ENCODE measurements at places on chromosomes 12 and 14.

- DNase-seq: no peak
Measured at GRCh38 chr12:122423258-122424165, 1.0 kb upstream of the CLIP1 start.

DNA sequence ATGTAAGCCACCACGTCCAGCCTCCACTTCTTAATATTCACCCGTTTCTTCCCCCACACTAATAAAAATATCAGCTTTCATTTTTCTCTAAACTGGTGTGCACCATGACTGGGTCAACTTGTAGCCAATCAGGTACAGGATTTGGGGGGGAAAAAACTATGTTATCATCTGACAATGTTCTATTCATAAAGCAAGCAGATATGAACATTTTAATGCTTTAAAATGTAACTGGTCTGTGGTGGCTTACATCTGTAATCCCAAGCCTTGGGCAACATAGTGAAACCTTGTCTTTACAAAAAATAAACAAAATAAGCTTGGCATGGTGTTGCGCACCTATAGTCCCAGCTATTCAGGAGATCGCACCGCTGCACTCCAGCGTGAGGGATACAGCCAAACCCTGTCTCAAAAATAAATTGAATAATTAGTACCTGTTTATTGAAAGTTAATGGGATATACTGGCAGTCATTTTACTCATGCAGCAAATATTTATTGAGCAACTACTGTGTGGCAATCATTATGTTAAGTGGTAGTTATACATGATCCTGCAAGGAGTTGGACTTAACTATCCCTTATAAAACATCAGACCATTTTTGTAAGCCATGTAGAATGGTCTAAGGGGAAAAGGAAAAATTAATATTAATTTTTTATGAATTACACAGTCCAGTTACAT lies 15.3 kb upstream of the ITPR2 start:
- DNase-seq: no peak

DNA sequence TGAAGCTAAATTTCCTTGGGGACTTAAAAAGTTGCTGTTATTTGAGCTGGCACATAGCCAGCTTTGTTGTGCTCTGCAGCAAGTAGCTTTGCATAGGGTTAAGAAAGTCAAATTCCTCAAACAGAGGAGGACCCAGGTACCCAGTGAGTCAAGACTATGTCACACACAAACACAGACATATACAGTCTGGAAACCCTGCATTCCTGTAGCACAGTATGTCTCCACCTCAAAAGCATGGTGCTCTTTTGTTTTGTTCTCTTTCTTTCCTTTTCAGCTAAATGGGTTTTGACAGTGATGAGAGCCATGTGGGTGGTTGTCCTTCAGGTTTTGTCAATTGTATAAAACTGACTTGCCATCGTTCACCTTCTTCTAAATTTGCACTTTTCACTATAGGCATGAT lies 179.6 kb upstream of the DIO2 start:
- DNase-seq: no peak

DNA sequence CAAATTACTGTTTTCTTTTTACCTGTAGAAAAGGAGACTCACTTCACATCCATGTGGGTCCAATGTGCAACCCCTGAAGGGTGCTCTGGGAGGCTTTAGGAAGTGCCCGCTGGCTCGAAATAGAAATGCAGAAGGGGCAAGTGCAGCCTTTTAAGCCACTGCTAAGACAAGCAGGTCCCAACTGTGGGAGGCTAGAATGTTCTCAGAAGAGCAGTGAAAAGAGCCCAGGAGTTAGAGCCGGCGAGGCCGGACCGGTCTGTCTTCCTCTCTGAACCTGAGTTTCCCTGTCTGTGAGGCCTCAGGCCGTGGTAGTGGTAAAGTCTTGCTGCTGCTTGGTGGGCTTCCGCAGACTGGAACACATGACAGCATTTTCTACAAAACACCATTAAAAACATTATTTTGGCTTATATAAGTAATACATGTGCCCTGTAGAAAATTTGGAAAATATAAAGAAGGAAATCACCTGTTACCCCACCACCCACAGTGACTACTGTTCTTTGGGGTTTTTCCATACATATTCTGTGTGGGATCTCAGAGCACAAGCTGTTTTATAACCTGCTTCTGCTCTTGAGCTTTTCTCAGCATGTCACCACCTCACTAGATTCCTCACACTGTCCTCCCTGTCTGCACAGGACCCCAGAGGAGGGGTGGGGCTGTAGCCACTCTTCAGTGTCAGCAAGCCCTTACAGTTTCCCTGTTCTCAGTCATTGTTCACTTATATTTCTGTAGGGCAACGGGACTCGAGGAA lies 6.0 kb downstream of the CKB start:
- DNase-seq: no peak

- no peak for DNase-seq
Measured at GRCh38 chr12:91414636-91415035, 232.0 kb upstream of the DCN start.

DNA sequence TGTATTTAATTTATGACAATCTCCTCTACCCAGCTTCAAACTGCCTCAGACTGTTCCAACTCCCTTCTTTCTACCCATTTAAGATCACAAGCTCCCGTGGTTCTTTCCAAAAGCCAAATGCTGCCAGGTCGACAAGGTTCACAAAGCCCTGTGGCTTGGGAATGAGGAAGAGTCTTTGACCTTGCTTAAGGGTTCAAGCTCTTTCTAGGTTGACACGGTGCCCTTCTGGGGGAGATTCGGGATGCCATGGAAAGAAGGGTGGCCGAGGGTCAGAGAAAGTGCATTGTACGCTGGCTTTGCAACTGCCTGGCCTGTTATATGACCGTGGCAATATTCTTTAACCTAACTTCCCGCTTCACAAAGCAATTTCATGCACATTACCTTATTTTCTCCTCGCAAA lies 239.3 kb downstream of the ANO2 start:
- no peak for DNase-seq

DNA sequence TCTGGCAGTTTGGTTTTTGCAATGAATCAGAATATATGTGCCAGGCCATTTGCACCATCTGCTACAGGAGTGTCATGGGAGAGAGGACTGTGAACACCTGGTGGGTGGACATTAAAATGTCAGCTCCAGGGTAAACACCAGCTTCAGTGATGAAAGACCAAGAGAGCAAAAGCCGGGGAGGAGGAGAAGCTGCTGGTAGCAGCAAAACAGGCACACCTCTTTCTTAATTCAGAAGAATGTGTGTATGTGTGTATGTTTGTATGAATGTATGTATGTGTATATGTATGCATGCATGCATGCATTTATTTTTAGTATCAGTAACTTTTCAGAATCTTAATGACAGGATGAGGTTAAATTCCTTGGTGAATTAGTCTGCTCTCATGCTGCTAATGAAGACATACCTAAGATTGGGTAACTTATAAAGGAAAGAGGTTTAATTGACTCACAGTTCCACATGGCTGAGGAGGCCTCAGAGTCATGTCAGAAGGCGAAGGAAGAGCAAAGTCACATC lies 357.4 kb upstream of the PRICKLE1 start:
- no peak for DNase-seq

DNA sequence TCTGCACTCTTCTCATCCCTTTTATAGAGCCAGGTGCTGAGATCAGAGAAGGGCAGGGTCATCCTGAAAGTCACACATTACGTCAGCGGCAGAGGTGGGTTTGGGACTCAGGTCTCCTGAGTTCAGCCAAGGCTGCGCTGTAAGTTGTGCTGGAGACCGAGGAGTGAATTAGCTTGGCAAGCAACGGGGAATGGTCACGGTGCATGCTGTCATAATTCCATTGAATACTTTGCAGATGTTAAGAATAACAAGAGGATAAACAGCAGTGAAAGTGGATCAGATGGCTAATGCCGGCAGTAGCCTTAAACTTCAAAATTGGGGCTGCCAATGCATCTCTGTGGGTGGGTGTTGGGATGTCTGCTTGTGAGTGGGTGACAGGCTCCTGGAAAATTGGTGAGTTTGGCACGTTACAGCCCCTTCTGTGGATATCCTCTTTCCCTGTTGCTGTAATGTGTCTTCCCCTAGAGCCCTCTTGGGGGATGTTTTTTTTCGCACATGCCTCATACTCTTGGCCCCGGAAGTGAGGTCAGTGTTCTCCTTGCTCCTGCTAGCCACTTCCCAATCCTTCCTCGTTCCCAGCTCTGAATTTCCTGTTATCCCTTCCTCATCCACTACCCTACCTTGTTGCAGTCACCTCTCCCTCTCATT lies 287.1 kb upstream of the SRRM4 start:
- DNase-seq: no peak

DNA sequence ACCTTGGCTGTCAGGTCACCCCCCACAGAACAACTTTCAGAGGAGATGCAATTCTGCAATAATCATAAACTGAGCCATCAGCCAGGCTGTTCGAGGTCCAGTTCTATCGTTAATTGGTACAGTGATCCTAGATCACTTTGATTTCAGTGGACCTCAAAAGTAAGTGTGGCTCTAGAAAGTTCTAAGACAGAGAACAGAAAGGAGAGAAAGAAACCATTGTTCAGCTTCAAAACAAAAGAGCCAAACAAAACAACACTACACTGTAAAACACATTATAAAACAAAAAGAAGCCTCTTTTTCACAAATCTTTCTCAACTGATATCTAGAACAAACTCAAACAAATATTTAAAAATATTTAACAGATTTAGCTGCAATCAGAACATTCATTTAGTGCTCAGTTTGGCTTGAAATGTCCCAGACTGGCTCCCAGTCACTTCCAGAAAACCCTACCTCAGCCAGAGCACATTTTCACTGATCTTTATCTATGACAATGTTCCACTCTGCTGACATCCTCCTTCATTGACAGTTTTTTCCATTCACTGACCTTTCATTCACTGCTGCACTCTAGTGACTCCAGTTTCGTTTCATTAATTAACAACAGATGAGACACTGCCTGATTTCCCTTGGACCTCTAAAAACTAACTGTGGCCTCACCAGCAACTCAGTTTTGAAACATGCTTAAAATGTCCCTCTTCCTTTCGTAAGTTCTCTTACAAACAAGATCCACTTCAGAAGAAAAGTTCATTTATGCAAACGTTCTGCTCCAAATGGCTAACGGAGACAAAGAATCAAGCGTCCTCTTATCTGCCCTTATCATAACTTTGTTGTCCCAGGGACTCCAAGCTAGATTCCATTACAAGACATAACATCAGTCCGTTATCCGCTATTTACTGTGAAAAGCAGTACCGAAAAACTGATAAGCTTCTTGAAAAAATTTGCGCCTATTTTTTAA lies 56.8 kb downstream of the DUSP16 start:
- no peak for DNase-seq

- no peak for DNase-seq
Measured at GRCh38 chr12:13005649-13006048, 5.6 kb upstream of the HEBP1 start.

DNA sequence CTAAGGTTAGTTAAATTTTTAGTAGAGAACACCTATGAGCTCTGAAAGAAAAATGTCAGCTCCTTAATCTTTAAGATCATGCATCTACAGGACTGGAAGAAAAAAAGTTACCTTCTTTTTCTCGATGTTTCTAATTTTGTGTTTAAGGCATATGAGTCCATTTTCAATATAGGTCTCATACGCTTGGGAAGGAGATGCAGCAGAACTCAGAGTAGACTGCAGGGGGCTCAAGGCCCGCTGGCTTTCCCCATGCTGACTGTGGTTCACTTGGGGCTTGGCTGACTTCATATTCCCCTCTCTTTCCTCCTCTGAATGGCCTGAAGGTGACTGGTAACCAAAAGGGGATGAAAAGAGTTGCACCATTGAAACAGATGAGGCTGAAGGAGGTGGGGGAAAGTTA lies 1.5 kb downstream of the CAPRIN2 start:
- no peak for DNase-seq

GRCh38 chr12:29771786-29772185 lies 12.0 kb downstream of the TMTC1 start:
- no peak for DNase-seq

GRCh38 chr14:96811985-96812667 lies 14.9 kb downstream of the VRK1 start:
- no peak for DNase-seq

DNA sequence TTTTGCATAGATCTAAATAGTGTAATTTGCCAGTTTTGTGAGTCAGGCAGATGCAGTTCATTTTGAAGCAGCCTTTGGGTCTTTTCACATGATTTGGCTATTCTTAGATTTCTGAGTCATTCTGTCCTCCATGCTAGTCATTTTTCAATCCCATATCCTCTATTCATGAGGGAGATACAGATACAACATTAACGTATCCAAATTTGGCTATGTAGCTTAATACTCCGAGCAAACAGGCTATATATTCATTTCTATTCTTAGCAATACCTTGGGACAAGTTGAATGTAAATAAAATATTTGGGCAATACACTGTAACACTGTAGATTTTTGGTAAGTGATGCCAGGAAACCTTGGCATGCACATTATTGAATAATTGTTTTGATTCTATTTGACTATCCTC lies 270.7 kb upstream of the PDE3A start:
- no peak for DNase-seq

GRCh38 chr12:58961906-58962305 lies 41.6 kb upstream of the LRIG3 start:
- DNase-seq: no peak

GRCh38 chr12:24931666-24932405 lies 17.1 kb downstream of the BCAT1 start:
- no peak for DNase-seq

- DNase-seq: no peak
Measured at GRCh38 chr12:43318021-43318420, 234.0 kb downstream of the ADAMTS20 start.

GRCh38 chr14:77204907-77205306 lies 23.3 kb downstream of the TMEM63C start:
- DNase-seq: no peak

- no peak for DNase-seq
Measured at GRCh38 chr14:51360592-51360991, 120.5 kb downstream of the TMX1 start.

DNA sequence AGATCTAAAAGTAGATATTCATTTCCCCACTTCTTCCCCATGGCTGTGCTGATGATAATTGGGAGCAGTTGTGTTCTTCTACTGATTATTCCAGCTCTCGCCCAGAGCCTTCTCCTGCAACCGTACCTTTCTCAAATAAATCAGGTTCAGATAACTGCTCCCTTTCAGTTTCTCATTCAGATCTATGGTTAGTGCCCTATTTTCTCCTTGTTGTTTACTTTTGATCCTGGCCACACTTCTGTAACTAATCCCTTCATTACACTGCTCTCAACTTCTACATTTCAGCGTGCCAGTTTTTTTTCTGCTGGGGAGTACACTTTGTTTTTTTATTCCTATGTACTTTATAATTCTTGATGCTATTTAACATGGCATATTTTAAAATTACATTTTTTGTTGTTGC lies 2.8 kb upstream of the STRAP start:
- DNase-seq: no peak

GRCh38 chr14:44928793-44929192 lies 33.0 kb downstream of the KLHL28 start:
- no peak for DNase-seq

GRCh38 chr14:66008631-66009030 lies 477.5 kb upstream of the CCDC196 start:
- DNase-seq: no peak

- no peak for DNase-seq
Measured at GRCh38 chr14:57796556-57796955, 69.3 kb downstream of the SLC35F4 start.

DNA sequence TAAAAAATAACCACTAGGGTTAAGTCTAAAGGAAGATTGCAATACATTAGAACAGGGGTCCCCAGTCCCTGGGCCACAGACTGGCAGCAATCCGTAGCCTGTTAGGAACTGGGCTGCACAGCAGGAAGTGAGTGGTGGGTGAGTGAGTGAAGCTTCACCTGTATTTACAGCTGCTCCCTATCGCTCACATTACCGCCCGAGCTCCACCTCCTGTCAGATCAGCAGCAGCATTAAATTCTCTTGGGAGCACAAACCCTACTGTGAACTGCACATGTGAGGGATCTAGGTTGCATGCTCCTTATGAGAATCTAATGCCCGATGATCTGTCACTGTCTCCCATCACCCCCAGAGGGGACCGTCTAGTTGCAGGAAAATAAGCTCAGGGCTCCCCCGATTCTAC lies 15.5 kb downstream of the ADGRD1 start:
- no peak for DNase-seq

Data from T-helper 1 cell (primary cell).